NCI-H2107 (cell line): ENCODE measurements at places on chromosomes 4 and X.

- no peak for DNase-seq
These were observed 68.3 kb upstream of the PGM2 start for GRCh38 chr4:37758226-37758625.

GRCh38 chr4:184937745-184938144 is 80.5 kb upstream of the HELT start:
- DNase-seq = no peak

GRCh38 chrX:53028678-53029077 is 19.9 kb upstream of the GPR173 start:
- DNase-seq = no peak

- no peak for DNase-seq
These were observed 19.7 kb upstream of the DOCK11 start for GRCh38 chrX:118475903-118476302.

GRCh38 chr4:11259837-11260236 is 168.9 kb downstream of the HS3ST1 start:
- DNase-seq = peak; percentile 5

- DNase-seq = no peak
These were observed 34.6 kb downstream of the LIMCH1 start for GRCh38 chr4:41572516-41572915.

DNA sequence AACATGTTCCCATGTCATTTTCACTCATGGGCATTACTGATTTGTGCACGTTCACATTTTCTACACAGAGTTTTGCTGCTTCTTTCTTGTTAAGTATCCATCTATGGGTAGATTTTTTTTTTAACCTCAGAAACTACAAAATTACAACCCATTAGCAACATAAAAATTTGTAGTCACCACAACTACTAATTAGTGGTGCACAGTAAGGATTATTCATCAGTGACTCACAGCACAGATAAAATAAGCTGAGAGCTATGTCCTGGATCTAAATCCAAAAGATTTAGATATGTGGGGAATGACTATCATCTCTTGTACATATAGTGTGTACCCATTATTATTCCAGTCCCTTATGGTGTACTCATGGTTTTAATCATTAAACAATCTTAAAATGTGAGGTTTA is 19.7 kb upstream of the AMELX start:
- no peak for DNase-seq
